A549 treated with CORT108297 at 1 μM for 4 hours (cell line): ENCODE measurements at places on chromosomes 12 and 14. TPM values are rescaled to one million over a fixed set of nuclear protein-coding genes. Genes with fewer than 3 reads are reported as not detected.

ARID4A gene
- 3.6 to 6.5 TPM (median 5.6 TPM) in 5 replicates for total RNA-seq

SERPINA4 gene
- not detected in 5 replicates for total RNA-seq

PRB2 gene
- not detected in 5 replicates for total RNA-seq

AQP2 gene
- total RNA-seq: not detected in 5 replicates

NOVA1 gene
- total RNA-seq: 4.6 to 6.5 TPM (median 5.1 TPM) in 5 replicates

ABCC9 gene
- total RNA-seq: 0.01 to 0.02 TPM in 2 of 5 replicates, not detected in the others
